ENCODE measurements at places on chromosomes 3 and 15. TPM values are rescaled to one million over a fixed set of nuclear protein-coding genes. Genes with fewer than 3 reads are reported as not detected.

Gene CIP2A
- total RNA-seq = 8.2 TPM

Gene RASGRP1
- total RNA-seq = not detected

Gene FGF7
- 0.07 TPM for total RNA-seq

Gene GMPPB
- total RNA-seq = 21.2 TPM

Gene SLC51A
- not detected for total RNA-seq

Gene XYLB
- 2.6 TPM for total RNA-seq

Gene CSPG4
- 1.1 TPM for total RNA-seq

Gene TRPM1
- total RNA-seq = not detected

GRCh38 chr3:32146746-32147211 lies 40.4 kb downstream of the GPD1L start:
- H3K27ac ChIP-seq = no peak overlapping the region
- no peaks in the 10 kb centered on the region for H3K36me3 ChIP-seq
- DNase-seq = no peak
- H3K4me1 ChIP-seq = no peaks in the 10 kb centered on the region
- peaks cover 1% of the 10 kb centered on the region for H3K27me3 ChIP-seq

- no peaks in the 10 kb centered on the region for H3K36me3 ChIP-seq
- no peaks in the 10 kb centered on the region for H3K4me1 ChIP-seq
- no peak for DNase-seq
- no peak overlapping the region for H3K27ac ChIP-seq
Measured at GRCh38 chr3:54488297-54488696, 365.9 kb downstream of the CACNA2D3 start.

DNA sequence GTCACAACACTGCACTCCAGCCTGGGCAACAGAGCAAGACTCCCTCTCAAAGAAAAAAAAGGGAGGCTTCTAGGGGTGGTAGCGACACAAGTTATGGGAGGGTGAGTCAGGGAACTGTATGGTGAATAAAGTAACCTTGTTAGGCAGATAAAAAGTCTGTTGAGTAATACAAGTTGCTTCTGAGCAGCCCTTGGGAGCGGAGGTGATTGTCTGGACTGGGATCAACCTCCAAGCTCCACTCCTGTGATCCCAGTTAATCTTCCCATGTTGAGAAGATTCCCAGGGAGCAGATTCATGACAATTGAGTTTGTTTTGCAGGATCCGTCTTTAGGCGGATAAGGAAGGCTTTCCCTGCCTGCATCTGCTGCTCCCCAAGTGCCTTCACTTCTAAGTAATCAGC lies 335.9 kb downstream of the THSD4 start:
- DNase-seq = no peak
- H3K27me3 ChIP-seq = peaks cover 1% of the 10 kb centered on the region
- H3K36me3 ChIP-seq = no peaks in the 10 kb centered on the region
- H3K27ac ChIP-seq = no peak overlapping the region
- no peak overlapping the region for H3K4me3 ChIP-seq

DNA sequence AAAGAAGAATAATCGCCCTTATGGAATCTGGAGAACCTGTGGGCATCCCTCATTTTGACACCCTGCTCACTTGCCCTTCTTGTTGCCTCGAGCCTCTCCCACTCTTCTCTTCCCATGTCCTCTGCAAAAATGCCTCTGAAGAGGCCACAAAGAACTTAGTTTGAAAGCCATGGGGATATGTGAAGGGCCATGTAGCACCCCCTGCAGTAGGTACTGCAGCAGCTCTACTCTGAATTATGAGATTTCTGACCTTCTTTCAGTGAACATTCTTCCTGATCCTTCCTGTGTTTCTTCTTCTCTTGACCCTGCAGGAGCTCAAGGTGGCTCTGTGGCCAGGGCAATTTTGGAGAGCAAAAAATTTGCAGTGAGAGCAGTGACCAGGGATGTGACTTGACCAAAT lies 30.4 kb upstream of the TRA2B start:
- H3K4me3 ChIP-seq = no peak overlapping the region
- H3K27ac ChIP-seq = no peak overlapping the region
- DNase-seq = no peak
- peaks cover 2% of the 10 kb centered on the region for H3K27me3 ChIP-seq
- H3K4me1 ChIP-seq = no peaks in the 10 kb centered on the region
- no peaks in the 10 kb centered on the region for H3K36me3 ChIP-seq

DNA sequence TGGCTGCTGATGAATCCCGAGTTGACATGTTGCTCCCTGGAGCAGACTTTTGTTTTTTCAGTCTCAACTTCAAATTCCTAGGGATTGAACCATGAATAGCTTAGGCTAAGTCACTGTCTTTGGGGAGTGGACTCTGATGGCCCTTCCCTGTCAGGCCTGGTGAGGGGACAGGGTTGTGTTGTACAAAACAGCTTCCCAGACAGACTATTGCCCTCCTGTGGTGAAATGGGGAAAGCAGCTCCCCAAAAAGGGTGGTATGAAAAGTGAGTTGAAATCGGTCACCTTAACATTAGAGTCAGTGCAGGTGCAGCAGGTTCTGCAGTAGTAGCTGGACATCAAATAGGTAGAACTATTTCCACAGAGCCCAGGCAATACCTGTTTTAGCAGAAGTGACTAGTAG lies 775.6 kb downstream of the ROBO2 start:
- no peaks in the 10 kb centered on the region for H3K36me3 ChIP-seq
- no peaks in the 10 kb centered on the region for H3K27me3 ChIP-seq
- H3K27ac ChIP-seq = no peak overlapping the region
- no peak overlapping the region for H3K4me3 ChIP-seq

DNA sequence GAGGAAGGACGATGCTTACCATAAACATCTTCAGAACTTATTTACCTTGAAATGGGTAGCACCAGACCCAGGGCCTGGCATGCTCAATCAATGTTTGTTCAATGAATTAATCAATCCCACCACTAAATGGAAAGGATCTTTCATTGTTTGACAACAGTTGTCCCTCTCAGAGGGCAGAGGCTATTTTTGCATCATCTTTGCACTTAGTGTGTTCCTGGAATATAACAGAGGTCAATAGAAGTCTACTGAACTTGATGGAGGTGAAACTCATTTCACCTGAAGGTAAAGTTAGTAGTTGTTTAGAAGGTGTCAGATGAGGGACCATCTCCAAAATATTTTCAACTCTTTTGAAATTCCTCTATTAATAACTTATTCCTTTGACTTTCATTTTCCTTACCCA lies 36.9 kb upstream of the LACTB start:
- DNase-seq = no peak
- no peaks in the 10 kb centered on the region for H3K36me3 ChIP-seq
- H3K4me1 ChIP-seq = peaks cover 24% of the 10 kb centered on the region

DNA sequence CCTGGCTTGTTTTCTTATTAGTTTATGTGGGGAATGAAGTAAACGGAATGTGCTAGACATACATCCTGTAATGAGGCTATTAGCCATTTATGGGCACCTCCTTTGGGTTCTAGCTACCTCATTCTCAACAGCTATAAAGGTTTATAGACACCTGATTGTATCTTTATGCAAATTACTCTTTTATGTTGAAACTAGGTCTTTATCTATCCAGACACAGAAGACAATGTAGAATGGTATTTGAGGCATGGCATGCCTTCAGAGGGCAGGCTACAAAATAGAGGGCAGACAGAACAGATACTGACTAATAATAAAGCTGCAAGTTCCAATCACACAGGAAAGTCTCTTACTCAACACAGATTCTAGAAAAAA lies 27.1 kb downstream of the TBC1D2B start:
- no peak overlapping the region for H3K4me3 ChIP-seq
- H3K36me3 ChIP-seq = no peaks in the 10 kb centered on the region
- no peak overlapping the region for H3K27ac ChIP-seq
- no peaks in the 10 kb centered on the region for H3K27me3 ChIP-seq

DNA sequence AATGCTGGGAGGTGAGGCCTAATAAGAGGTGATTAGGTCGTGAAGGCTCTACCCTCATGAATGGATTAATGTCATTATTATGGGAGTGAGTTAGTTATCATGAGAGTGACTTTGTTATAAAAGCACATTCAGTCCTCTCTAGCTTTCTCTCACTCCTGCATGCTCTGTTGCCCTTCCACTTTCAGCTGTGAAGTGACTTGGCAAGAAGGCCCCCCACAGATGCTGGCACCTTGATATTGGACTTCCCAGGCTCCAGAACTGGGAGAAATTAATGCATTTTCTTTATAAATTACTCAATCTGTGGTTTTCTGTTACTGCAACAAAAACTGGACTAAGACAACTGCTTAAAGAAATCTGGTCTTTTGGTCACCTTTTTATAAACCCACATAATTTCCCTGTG lies 144.3 kb downstream of the FBN1 start:
- no peaks in the 10 kb centered on the region for H3K4me1 ChIP-seq
- H3K27me3 ChIP-seq = no peaks in the 10 kb centered on the region
- no peak overlapping the region for H3K27ac ChIP-seq
- no peak overlapping the region for H3K4me3 ChIP-seq
- no peaks in the 10 kb centered on the region for H3K36me3 ChIP-seq

GRCh38 chr15:88792342-88793282 lies 10.6 kb upstream of the ACAN start:
- H3K27me3 ChIP-seq = peaks cover 4% of the 10 kb centered on the region
- no peaks in the 10 kb centered on the region for H3K4me1 ChIP-seq
- DNase-seq = no peak
- H3K27ac ChIP-seq = no peak overlapping the region

DNA sequence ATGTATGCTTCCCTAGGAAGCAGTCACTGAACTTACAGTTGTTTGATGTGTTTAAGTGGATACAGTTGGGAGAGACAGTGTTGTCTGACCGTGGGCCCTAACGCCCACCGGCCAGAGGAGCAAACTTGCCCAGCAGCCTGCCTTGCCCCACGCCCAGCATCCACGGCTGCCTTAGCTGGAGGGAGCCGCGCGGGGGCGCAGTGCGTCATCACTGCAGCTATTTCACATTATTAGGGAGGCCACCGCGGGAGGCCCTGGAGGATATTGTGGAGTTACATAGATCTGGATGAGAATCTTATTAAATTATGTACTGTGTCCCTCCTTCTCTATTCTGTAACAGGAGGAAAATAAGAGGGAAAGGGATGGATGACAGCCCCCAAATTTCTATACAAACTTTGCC lies 267.2 kb downstream of the GABRG3 start:
- peaks cover 4% of the 10 kb centered on the region for H3K36me3 ChIP-seq
- peak overlapping the region; percentile 34 for H3K27ac ChIP-seq
- no peak for DNase-seq
- no peaks in the 10 kb centered on the region for H3K27me3 ChIP-seq
- peaks cover 5% of the 10 kb centered on the region for H3K4me1 ChIP-seq

GRCh38 chr3:8110966-8111798 lies 390.4 kb upstream of the LMCD1 start:
- no peak overlapping the region for H3K27ac ChIP-seq
- DNase-seq = peak; percentile 67
- H3K27me3 ChIP-seq = no peaks in the 10 kb centered on the region
- H3K36me3 ChIP-seq = no peaks in the 10 kb centered on the region
- no peaks in the 10 kb centered on the region for H3K4me1 ChIP-seq

DNA sequence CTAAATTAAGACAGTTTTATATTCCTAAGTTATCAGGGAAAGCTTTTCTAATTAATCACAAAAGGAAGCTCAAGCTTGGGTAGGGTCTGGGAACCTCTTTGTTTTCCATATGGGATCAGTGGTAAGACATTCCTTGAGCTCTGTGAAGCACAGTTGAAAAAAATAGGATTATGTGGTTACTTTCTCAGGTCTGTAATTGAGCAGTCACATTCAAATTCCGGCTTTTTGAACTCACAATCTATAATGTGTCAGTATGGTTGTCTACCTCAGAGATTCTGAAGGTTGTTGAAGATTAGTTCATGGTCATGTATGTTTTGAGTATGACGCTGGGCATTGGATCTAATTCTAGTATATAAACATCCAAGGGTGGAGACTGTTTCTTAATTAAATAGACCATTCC lies 364.5 kb downstream of the LPP start:
- H3K36me3 ChIP-seq = no peaks in the 10 kb centered on the region
- H3K27ac ChIP-seq = no peak overlapping the region
- no peaks in the 10 kb centered on the region for H3K4me1 ChIP-seq
- H3K4me3 ChIP-seq = no peak overlapping the region
- H3K27me3 ChIP-seq = peaks cover 3% of the 10 kb centered on the region

DNA sequence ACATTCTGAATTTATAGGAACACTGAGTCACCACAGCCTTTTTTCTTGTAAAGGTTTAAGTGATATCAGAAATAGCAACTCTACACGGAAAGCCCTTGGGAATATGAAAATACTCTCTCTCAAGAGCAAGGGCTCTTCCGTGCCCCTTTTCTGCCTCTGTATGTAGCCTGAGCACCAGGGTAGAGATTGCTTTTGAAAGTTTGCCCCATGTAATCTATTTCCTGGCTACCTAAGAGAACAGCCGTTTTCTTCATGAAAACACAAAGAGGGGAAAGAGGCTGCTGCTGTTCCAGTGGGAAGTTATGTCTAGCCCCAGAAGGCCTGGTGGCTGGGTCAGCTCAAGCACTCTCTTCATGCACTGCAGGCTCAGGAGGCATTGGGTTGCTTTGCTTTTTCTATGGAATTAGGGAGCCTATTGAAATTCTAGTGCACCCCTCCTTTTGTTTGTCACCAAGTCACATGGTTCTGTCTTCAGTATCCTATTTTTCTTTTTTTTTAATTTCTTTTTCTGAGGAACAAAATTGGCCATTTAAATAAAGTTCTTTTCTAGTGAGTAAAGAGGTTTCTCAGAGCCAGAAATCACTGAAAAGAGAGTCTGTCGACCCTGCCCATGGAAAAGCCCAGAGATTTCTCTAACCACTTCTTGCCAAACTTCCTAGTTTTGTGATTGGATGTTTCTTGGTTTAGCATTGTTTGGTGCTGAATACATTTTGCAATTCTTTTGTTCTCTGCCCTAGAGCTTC lies 39.5 kb downstream of the TIGIT start:
- no peak overlapping the region for H3K4me3 ChIP-seq
- H3K27me3 ChIP-seq = no peaks in the 10 kb centered on the region
- peaks cover 4% of the 10 kb centered on the region for H3K36me3 ChIP-seq
- H3K27ac ChIP-seq = no peak overlapping the region
- no peak for DNase-seq

DNA sequence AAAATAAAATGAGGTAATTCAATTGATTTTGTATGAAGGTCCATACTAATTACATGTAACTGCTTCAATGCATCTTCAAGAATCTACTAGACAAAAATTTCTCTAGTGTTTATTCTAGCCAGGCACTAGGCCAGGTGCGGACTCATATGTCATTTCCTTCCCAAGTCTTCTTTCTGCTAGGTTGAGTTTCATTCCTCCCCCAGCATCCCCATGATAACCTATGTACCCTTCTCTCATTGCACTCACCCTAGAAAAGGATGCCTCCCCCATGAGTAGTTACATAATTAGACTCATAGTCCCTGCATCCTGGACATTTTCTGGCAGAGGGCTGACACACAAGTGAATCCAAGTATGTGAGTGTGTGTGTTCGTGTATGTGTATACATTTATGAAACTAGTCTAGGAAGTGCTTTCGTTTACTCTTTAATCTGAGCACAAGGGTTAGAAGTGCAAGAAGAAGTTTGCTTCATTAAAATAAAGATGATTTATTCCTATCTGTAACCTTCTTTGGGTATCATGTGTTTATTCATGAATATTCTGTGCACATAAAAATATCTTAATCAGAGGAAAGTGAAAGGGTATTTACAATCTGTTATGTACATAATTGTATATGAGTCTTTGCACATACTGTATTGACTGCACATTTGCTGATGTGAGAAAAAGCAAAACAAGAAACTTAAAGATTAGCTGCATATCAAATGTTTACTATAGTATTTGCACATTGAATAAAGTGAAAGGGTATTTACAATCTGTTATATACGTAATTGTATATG lies 585.6 kb upstream of the ZNF717 start:
- H3K27me3 ChIP-seq = no peaks in the 10 kb centered on the region
- no peak for DNase-seq
- H3K4me1 ChIP-seq = peaks cover 7% of the 10 kb centered on the region
- H3K4me3 ChIP-seq = no peak overlapping the region

GRCh38 chr15:95559875-95560394 lies 770.6 kb upstream of the NR2F2 start:
- no peak overlapping the region for H3K4me3 ChIP-seq
- no peaks in the 10 kb centered on the region for H3K4me1 ChIP-seq
- no peaks in the 10 kb centered on the region for H3K36me3 ChIP-seq
- no peak for DNase-seq
